Stimulated activated CD4-positive, alpha-beta T cell treated with anti-CD3 and anti-CD28 coated beads, Interleukin-1b, Interleukin-23, amount 100 ng/mL, for 48 hours (primary cell): ENCODE measurements at places on chromosomes 16 and 17.

- DNase-seq = no peak
Measured at GRCh38 chr17:7380321-7380720, 568 bp upstream of the TNK1 start.

- no peak for DNase-seq
Measured at GRCh38 chr16:86448306-86448890, 61.9 kb upstream of the FOXF1 start.

GRCh38 chr17:68565661-68566441 is 35.3 kb downstream of the FAM20A start:
- DNase-seq = no peak

DNA sequence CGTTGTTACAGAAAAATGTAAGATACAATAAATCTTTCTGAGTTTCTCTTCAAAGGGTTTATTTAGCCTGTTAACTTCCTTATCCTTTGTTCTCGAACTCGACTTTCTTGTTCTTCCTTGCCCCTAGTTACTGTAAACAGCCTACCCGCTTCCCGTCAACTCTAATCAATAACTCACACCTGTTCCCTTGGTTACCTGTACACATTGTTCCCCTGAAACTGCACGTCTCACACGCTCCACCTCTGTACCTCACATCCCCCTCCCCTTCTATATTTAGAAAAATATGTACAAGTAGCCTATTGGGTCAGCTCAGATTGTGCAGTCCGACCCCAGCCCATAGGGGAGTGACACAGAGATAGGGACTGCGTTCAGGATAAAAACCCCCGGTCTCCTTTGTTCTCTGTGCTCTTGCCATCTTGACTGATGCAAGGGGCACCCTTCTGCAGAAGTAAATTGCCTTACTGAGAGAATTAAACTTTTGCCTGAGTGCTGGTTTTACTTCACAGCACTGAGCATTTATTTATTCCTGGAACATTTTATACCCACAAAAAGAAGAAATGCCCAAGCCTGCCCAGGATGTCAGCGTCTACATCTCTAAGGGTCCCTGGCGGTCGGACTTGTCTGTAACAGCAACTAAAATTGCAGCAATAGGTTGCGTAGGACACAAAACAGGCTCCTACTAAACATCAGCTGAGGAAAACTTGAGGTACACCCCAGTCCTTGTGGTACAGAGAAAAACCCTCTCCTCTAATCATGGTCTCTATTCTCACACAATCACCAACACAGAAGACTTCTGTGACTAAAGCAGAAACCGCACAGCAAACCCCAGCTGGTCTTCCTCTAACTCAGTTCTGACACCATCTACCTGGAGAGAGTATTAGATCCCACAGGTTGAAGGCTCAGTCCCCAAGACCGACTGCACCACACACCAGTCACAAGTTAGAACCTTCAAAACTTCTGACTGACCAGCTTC is 11.3 kb downstream of the WDR45B start:
- DNase-seq = no peak

- DNase-seq = no peak
Measured at GRCh38 chr17:78535273-78536197, 41.7 kb downstream of the DNAH17 start.

GRCh38 chr16:23949630-23950290 is 114.0 kb downstream of the PRKCB start:
- peak; percentile 49 for DNase-seq

DNA sequence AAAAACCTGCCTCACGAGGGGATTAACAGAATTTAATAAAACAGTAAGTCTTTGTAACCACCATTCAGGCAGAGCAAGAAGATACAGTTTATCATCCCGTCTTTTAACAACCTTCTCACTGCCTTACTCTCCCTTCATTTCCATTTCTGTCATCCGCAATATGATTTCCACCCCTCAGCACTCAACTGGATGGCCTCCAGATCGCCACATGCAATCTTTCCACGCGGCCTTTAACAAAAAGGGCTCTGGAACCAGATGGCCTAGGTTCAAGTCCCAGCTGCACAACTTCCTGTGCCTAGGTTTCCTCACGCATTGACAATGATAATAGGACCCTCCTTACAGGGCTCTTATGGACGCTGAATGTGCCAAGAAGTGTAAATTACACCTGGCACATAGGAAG is 103.6 kb downstream of the GAS7 start:
- DNase-seq = no peak

DNA sequence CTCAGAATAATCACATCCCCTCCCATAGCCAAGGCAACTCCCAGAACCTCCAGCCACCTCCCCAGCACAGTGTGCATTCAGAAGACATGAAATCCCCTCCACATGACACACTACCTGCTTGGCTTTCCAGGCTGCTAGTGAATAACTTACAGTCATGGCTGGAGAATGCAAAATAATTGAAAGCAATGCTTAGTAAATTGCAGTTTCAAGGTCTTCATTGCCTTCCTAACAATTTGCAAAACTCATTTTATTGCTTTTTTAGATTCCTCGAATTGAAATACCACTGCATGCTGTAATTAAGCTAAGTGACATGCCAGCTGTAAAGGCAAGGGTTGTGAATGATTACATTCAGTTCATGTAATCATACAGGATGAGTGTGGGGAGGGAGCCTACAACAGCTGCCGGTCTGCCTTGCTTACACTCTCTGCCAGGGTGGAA is 29.0 kb upstream of the HOXB13 start:
- DNase-seq = no peak

- no peak for DNase-seq
Measured at GRCh38 chr16:57653936-57654335, 14.2 kb upstream of the ADGRG3 start.

- DNase-seq = no peak
Measured at GRCh38 chr17:30292286-30292858, 628 bp upstream of the BLMH start.

DNA sequence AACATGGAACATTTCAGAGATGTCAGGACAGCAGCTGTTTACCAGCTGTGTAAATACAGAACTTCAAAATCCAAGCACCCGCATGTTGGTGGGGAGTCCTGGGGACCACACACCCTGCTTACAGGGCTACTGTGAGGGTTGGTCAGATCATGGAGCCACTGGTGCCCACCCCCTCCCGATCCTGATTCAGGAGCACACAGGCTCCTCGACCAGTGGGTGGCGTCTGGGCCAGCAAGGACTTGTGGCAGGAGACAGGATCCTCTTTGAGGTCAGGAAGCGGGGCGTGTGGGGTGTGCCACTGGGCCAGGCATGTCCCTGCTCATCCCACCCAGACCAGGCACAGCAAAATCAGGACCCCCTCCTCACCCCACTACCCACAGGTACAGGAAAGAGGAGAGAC is 83.6 kb downstream of the SDK2 start:
- DNase-seq = no peak

- no peak for DNase-seq
Measured at GRCh38 chr16:68351991-68352431, 41.2 kb downstream of the PRMT7 start.

DNA sequence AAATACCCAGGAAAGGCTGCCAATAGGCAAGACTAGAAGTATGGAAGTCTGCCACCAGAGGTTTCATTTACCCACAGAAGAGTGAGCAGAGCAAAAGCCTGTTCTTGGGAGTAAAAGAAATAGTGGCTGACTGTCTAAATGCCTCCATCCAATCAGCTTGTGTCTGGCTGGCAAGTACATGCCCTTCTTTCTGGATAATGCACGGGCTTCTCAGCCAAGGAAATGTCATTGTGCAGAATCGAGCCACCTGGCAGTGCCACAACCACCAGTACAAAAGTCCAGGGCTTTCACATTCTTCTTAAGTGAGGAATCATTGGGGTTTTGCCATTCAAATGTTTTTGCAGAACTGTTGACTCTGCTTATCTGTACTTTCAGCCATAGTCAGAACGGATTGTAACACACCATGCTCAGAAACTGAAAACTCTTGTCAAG is 10.1 kb upstream of the ERCC4 start:
- DNase-seq = no peak
